ENCODE measurements at places on chromosomes 3 and 15.
A peak's percentile ranks its signal among the peaks of the same experiment; 100 is the strongest.

GRCh38 chr3:190252080-190252479 is 70.2 kb downstream of the CLDN1 start:
- peak; percentile 40 for DNase-seq

DNA sequence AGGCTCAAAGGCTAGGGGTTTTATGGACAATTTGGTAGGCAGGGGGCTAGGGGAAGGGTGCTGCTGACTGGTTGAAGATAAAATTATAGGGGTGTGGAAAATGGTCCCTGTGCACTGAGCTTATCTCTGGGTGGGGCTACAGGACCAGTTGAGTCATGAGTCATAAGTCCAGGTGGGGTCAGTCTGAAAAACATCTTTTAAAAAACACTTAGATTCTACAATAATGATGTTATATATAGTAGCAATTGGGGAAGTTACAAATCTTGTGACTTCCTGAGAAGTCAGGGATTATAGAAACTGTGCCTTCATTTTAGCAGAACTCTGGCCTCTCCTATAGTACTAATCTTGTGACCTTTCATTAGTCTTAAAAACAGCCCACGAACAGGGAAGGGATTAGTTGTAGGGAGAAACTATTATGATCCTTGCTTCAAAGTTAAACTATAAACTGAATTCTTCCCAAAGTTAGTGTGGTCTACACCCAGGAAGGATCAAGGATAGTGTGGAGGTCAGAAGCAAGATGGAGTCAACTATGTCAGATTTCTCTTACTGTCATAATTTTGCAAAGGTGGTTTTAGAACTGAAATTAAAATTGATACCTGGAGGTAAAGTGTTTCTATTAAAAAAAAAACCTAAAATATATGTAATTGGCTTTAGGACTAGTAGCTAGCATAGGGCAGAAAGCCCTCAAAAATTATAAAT is 130.1 kb downstream of the P2RY1 start:
- no peak for DNase-seq

- DNase-seq = no peak
Observed at GRCh38 chr3:22966349-22966748, 236.8 kb upstream of the UBE2E2 start.

GRCh38 chr3:61299343-61300005 is 48.2 kb upstream of the FHIT start:
- no peak for DNase-seq

GRCh38 chr15:74789171-74789631 is 7.3 kb downstream of the CSK start:
- DNase-seq = no peak

DNA sequence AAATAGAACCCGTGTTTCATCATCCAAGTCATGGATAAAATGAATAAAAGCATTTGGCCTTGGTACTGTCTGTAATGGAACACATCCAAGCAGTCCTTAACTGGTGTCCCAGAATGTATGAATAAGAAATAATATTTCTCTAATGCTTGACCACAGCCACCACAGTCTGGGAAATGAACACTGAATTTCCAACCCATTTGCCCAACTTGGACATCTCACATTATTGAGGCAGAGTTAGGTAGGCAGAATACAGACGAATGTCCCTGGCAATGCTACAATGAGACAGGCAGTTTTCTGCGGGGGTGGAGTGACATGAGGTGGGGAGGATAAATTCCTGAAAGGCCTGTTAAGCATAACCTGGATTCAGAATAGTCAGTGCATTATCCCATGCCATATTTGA is 245.7 kb downstream of the ZIC1 start:
- DNase-seq = no peak

GRCh38 chr15:64836023-64836536 is 5.6 kb upstream of the PLEKHO2 start:
- no peak for DNase-seq
